ENCODE measurements at places on chromosomes 12 and 14. TPM values are rescaled to one million over a fixed set of nuclear protein-coding genes. Genes with fewer than 3 reads are reported as not detected.

DNA sequence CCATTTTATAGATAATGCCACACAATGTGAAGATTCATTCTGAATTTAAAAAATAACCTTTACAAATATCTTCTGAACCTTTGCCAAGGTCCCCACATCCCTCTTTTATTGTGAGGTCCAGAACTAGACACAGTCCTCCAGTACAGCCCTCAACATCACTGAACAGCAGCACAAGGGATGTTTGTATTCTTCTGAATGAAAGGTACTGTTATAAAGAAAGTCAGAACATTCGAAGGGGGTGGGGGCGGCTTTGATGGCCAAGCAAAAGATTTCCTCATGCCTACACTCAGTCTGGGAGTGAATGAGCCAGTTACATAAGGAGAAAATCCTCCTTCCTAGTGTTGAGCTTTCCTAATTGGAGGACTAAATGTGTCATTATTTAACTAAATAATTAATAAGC, 77.3 kb downstream of the PPM1A start:
- H3K27me3 ChIP-seq, result no peaks in the 10 kb centered on the region
- H3K36me3 ChIP-seq, result no peaks in the 10 kb centered on the region
- DNase-seq, result no peak
- H3K4me3 ChIP-seq, result no peak overlapping the region
- no peak overlapping the region for H3K27ac ChIP-seq
- H3K4me1 ChIP-seq, result 0 out of 2 replicates have a peak, but pooled peaks cover 8% of the 10 kb centered on the region

DNA sequence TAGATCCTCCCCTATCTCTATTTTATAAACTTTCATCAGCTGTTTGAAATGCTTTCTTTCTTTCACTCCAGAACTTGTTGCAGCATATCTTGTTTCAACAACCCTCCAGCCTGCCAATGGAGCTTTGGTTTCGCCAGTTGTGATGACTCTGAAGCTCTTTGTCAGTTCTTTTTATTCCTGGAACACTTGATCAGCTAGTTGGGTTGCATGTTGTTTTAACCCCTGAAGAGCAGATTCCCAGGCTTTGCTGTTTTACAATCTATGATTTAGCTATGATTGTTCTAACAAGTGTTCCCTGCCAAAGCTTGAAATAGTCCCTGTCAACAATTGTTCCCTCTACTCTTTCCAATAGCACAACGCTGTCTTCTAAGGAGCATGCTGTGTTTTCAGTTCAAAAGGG, 50.6 kb upstream of the FUT8 start:
- H3K4me3 ChIP-seq, result no peak overlapping the region
- H3K4me1 ChIP-seq, result no peaks in the 10 kb centered on the region

GRCh38 chr14:56649382-56649781, 69.8 kb downstream of the TMEM260 start:
- no peaks in the 10 kb centered on the region for H3K36me3 ChIP-seq
- 0 out of 2 replicates have a peak, but pooled peaks cover 5% of the 10 kb centered on the region for H3K4me1 ChIP-seq
- no peak for DNase-seq
- H3K4me3 ChIP-seq, result no peak overlapping the region

- 0 out of 3 replicates have a peak, but pooled peaks cover 4% of the 10 kb centered on the region for H3K36me3 ChIP-seq
- H3K27ac ChIP-seq, result peak overlapping the region; percentile 98
- H3K4me3 ChIP-seq, result peak overlapping the region; percentile 85
Observed at GRCh38 chr12:12726555-12727093, 9.5 kb downstream of the CDKN1B start.

- H3K4me1 ChIP-seq, result peaks cover 49% of the 10 kb centered on the region
- DNase-seq, result no peak
- no peaks in the 10 kb centered on the region for H3K36me3 ChIP-seq
Observed at GRCh38 chr12:94231709-94232108, 83.3 kb downstream of the PLXNC1 start.

- H3K27me3 ChIP-seq, result no peaks in the 10 kb centered on the region
- peaks cover 49% of the 10 kb centered on the region for H3K4me1 ChIP-seq
Observed at GRCh38 chr12:93142881-93143280, 213.8 kb upstream of the EEA1 start.

GRCh38 chr14:97283841-97284240, 486.7 kb downstream of the VRK1 start:
- no peak overlapping the region for H3K4me3 ChIP-seq
- H3K4me1 ChIP-seq, result no peaks in the 10 kb centered on the region
- H3K27me3 ChIP-seq, result no peaks in the 10 kb centered on the region
- no peak overlapping the region for H3K27ac ChIP-seq
- DNase-seq, result no peak

DNA sequence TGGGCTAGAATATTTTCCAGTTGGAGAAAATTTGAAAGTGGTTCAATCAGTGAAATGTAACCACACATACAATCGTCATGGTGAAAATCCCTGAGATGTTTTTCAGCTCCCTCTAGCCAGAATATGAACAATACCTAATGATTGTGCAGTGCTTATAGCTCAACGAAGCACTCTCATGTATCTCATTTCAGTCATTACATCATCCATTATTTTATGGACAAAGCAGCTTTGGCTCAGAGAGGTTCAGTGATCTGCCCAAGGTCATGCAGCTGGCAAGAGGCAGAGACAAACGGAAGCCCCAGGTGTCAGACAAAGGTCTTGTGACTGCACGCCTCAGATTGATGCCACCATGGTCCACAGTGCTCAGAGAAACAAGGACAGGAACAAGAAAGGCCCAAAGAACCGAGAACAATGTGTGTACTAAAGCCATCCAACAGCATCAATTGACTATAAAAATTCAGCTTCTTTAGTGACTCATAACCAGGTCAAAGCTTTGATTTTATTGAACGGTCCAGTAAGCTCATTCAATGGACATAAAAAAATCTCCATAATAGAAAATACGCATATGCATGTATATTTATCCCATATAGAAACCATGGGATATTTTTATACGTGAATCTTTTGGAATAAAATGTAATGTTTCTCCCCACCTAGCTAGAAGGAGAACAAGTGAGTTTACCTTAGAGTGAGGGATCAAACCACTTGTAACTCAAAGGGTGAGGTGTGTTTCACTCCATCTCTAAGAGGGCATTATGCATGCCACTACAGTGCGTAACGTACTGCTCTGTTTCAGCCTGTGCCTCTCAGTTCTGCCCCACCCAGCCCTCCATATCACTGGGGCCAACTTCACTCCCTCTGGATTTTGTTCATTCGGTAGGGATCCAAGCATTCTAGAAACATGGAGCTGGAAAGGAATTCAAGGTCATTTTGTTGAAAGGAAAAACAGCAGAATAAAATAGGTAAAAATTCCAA, 141.8 kb downstream of the GRIN2B start:
- no peaks in the 10 kb centered on the region for H3K27me3 ChIP-seq
- H3K36me3 ChIP-seq, result no peaks in the 10 kb centered on the region

- H3K27me3 ChIP-seq, result no peaks in the 10 kb centered on the region
- H3K4me3 ChIP-seq, result no peak overlapping the region
- no peak for DNase-seq
Observed at GRCh38 chr12:99390707-99391106, 256.8 kb upstream of the GARIN6 start.

GRCh38 chr12:100987552-100988521, 193.3 kb downstream of the ANO4 start:
- no peaks in the 10 kb centered on the region for H3K27me3 ChIP-seq
- peak; percentile 20 for DNase-seq
- H3K36me3 ChIP-seq, result no peaks in the 10 kb centered on the region
- no peaks in the 10 kb centered on the region for H3K4me1 ChIP-seq
- no peak overlapping the region for H3K27ac ChIP-seq

DNA sequence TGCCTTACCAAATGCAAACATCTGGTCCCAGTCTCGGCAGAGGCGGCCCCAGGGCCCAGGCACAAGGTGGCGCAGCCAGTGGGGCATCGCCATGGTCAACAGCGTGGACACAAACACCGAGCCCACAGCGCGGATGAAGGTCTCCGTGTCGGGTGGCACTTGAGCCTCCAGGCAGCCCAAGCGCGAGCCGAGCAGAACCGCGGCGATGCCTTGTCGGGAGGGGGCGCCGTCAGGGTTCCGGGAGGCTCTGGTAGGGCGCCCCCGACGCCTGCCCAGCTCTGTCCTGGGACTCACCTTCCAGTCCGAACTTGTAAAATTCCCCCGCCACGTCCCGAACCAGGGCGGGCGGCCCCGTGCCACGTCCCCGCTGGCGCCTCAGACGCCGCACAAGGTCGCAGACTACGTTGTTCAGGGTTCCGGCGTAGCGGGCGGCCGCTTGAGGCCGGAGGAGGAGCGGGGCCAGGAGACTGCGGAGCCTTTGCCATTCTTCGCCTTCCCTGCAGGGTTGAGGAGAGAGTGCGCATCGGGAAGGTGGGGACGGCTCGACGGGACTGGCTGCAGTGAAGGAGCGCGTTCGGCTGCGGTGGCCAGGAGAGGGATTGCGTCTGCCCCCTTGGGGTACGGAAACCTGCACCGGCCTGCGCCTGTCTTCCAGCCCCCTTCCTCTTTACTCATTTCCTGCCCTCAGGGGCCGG, 1.7 kb downstream of the CYP27B1 start:
- no peak overlapping the region for H3K27ac ChIP-seq
- peaks cover 11% of the 10 kb centered on the region for H3K36me3 ChIP-seq
- peak; percentile 40 for DNase-seq
- peak overlapping the region; percentile 53 for H3K4me3 ChIP-seq
- 0 out of 3 replicates have a peak, but pooled peaks cover 6% of the 10 kb centered on the region for H3K27me3 ChIP-seq
- H3K4me1 ChIP-seq, result peaks cover 37% of the 10 kb centered on the region

GRCh38 chr12:55065535-55065934, 45.8 kb downstream of the NEUROD4 start:
- no peak overlapping the region for H3K4me3 ChIP-seq
- H3K4me1 ChIP-seq, result no peaks in the 10 kb centered on the region
- peaks cover 3% of the 10 kb centered on the region for H3K27me3 ChIP-seq
- no peak for DNase-seq

GRCh38 chr12:97323154-97323553, 139.4 kb upstream of the RMST start:
- H3K4me1 ChIP-seq, result no peaks in the 10 kb centered on the region
- no peaks in the 10 kb centered on the region for H3K36me3 ChIP-seq
- H3K27me3 ChIP-seq, result no peaks in the 10 kb centered on the region
- DNase-seq, result no peak

DNA sequence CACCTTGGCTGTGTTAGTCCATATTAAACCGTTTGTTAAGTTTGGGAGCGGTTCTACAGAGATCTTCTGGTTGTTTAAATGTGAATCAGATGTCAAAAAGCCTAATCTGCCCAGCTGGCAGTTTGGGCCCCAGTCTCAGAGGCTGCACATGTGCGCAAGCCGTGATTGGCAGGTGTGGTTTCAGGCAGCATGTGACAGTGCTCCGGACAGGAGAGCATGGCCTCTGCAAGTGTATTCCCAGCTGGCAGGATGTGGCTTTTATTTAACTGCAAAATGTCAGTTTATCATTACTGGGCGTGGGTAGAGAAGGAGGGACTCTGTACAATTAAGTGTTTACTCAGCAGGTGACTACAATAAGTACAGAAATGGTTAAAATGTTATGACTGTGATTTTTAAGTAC, 77.5 kb downstream of the PELI2 start:
- DNase-seq, result no peak
- H3K27me3 ChIP-seq, result peaks cover 2% of the 10 kb centered on the region
- H3K36me3 ChIP-seq, result no peaks in the 10 kb centered on the region
- H3K4me3 ChIP-seq, result no peak overlapping the region
- H3K27ac ChIP-seq, result no peak overlapping the region

GRCh38 chr12:78562368-78563205, 302.0 kb upstream of the SYT1 start:
- no peak overlapping the region for H3K27ac ChIP-seq
- no peaks in the 10 kb centered on the region for H3K27me3 ChIP-seq
- H3K36me3 ChIP-seq, result no peaks in the 10 kb centered on the region

GRCh38 chr14:75283833-75284563, 5.4 kb downstream of the FOS start:
- peak overlapping the region; percentile 62 for H3K27ac ChIP-seq
- H3K27me3 ChIP-seq, result no peaks in the 10 kb centered on the region
- peak; percentile 44 for DNase-seq

DNA sequence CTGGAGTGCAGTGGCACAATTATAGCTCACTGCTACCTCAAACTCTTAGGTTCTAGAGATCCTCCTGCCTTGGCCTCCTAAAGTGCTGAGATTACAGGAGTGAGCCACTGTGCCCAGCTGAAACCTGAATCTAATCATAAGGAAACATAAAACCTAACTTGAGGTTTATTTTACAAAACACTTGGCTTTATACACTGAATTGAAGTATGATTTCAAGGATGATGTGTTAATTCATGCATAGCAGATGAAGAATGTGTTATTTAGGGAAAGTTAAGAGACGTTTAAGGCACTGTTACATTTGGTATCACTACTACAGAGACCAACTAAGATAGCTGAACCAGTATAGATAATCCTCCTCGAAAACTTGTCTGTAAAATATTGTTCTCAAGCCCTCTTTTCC, 6.4 kb downstream of the DICER1 start:
- DNase-seq, result no peak
- H3K27ac ChIP-seq, result no peak overlapping the region
- H3K36me3 ChIP-seq, result no peaks in the 10 kb centered on the region
- H3K4me1 ChIP-seq, result peaks cover 69% of the 10 kb centered on the region

- no peak overlapping the region for H3K4me3 ChIP-seq
- no peak overlapping the region for H3K27ac ChIP-seq
- H3K27me3 ChIP-seq, result no peaks in the 10 kb centered on the region
- no peak for DNase-seq
- peaks cover 5% of the 10 kb centered on the region for H3K36me3 ChIP-seq
Observed at GRCh38 chr14:75437201-75438143, 9.7 kb downstream of the JDP2 start.

DNA sequence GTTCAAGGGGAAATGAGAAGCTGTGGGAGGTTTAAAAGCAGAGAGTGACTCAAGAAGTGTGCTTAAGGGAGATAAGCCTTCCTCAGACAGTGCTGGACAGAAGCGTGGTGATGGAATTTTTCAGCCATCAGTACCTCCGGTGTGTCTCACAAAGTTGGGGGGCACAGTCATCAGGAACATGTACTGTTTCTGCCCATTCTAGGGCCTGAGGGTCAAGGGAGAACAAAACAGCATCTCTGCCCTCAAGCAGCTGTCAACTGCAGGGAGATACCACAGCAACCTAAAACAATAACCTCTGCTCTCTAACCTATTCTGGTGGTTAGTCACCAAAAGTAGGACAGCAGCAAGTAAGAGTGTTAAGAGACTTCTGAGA, 2.0 kb upstream of the STON2 start:
- H3K4me3 ChIP-seq, result no peak overlapping the region
- no peak for DNase-seq
- H3K27me3 ChIP-seq, result no peaks in the 10 kb centered on the region
- 0 out of 2 replicates have a peak, but pooled peaks cover 6% of the 10 kb centered on the region for H3K4me1 ChIP-seq

GRCh38 chr12:24760606-24761378, 188.1 kb downstream of the BCAT1 start:
- DNase-seq, result no peak
- no peaks in the 10 kb centered on the region for H3K36me3 ChIP-seq
- H3K27ac ChIP-seq, result peak overlapping the region; percentile 97
- peak overlapping the region; percentile 2 for H3K4me3 ChIP-seq
- peaks cover 68% of the 10 kb centered on the region for H3K4me1 ChIP-seq

- no peaks in the 10 kb centered on the region for H3K36me3 ChIP-seq
- DNase-seq, result no peak
- H3K4me1 ChIP-seq, result peaks cover 12% of the 10 kb centered on the region
- no peaks in the 10 kb centered on the region for H3K27me3 ChIP-seq
Observed at GRCh38 chr12:31339831-31340622, 14.1 kb upstream of the SINHCAF start.

GRCh38 chr12:90075685-90076084, 367.0 kb upstream of the ATP2B1 start:
- no peak overlapping the region for H3K27ac ChIP-seq
- no peaks in the 10 kb centered on the region for H3K36me3 ChIP-seq
- no peak overlapping the region for H3K4me3 ChIP-seq
- H3K27me3 ChIP-seq, result no peaks in the 10 kb centered on the region
- H3K4me1 ChIP-seq, result no peaks in the 10 kb centered on the region

USP15 gene
- 71.1 TPM for total RNA-seq

SOX5 gene
- 76.4 TPM for total RNA-seq

TAS2R10 gene
- not detected for total RNA-seq

HCAR1 gene
- total RNA-seq, result 0.53 TPM

FAM186B gene
- 0.17 TPM for total RNA-seq

TRIM9 gene
- total RNA-seq, result not detected

RHOJ gene
- 0.49 TPM for total RNA-seq

SDSL gene
- 1.2 TPM for total RNA-seq

CDKL1 gene
- total RNA-seq, result 7.9 TPM
